ENCODE measurements at places on chromosomes 16 and 17. TPM values are rescaled to one million over a fixed set of nuclear protein-coding genes. Genes with fewer than 3 reads are reported as not detected.

The KIF18B gene
- 21.7 TPM for total RNA-seq

The ITGAX gene
- 9.7 TPM for total RNA-seq

DNA sequence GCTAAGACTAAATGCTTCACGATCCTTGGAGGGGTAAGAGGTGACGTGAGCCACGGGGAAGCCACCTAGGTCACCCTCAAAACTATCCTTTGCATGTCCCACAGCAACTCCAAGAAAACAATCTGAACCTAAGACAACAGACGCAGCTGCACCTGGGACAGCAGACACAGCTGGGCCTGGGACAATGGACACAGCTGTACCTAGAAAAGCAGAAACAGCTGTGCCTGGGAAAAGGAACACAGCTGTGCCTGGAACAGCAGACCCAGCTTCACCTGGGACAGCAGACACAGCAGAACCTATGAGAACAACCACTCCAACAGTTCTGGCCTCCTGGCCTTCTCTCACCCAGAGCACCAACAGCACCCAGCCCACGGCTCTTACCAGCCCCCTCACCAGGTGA is 11.7 kb upstream of the CD300LD start:
- no peak for DNase-seq

- DNase-seq, result no peak
Observed at GRCh38 chr17:66941249-66941648, 23.3 kb upstream of the CACNG4 start.

The OSGIN1 gene
- total RNA-seq, result 69.7 TPM

GRCh38 chr17:27572665-27573064 is 58.3 kb upstream of the LGALS9 start:
- no peak for DNase-seq

DNA sequence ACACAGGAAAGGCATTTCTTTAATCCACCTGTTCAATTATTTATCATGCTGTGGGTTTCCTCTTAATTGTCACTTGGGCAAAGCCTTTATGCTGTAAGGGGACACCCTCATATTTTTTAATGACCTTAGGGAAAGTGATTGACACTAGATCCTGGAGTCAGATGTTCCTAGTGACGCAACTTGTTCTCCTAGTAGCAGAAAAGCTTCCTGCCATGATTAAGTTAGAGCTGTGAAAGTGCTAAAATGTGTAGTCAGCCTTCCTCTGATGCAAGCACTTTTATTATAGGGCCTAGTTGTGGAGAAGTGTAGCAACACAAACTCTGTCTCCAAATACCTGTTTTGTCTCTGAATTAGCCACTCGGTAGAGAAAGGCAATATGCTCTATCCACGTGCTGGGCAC is 12.3 kb downstream of the TMEM100 start:
- peak; percentile 13 for DNase-seq

- DNase-seq, result no peak
Observed at GRCh38 chr16:17831330-17831729, 360.6 kb upstream of the XYLT1 start.

- no peak for DNase-seq
Observed at GRCh38 chr17:51147650-51148049, 5.7 kb upstream of the NME1 start.

The PRSS53 gene
- 5.1 TPM for total RNA-seq

The OR1A1 gene
- not detected for total RNA-seq

The TMIGD1 gene
- total RNA-seq, result not detected

The LIG3 gene
- total RNA-seq, result 42.1 TPM

The KRTAP4-4 gene
- not detected for total RNA-seq
